ENCODE measurements at places on chromosomes 7 and 10.

- DNase-seq = no peak
These were observed 9.2 kb upstream of the HNRNPF start for GRCh38 chr10:43417950-43418768.

- no peak for DNase-seq
These were observed 35.5 kb downstream of the NHLRC2 start for GRCh38 chr10:113889911-113890310.

DNA sequence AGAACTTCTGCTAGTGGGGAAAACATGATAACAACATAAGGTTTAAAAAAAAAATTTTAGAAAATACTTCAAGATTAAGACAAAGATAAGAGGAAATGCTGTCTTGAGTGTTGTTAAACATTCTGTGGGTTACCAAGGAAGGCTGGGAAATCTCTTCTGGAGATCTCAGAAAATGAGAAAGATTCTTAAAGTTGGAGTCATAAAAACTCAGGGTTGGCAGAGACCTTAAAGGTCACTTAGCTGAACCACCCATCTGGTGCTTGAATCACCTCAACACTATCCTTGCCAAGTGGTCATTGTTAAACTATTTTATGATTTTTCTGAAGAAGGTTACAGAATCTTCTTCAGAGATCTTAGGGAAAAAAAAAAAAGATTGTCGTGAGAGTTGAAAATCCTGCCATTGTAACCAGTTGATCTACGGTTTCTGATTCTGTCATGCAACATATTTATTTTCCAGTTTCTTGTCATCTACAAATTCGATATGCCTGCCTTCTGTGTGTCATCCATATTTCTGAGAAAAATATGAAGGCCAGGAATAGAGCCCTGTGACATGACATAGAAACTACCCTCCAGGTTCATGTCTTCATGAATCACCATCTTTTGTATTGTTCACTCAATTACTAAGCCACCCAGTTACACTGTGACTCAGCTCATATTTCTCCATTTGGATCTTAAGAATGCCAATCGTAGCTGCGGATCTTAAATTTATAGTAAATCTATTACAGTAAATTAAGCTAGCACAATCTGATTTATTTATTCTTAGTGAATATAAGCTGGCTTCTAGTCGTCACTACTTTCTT is 179.2 kb downstream of the ST7 start:
- no peak for DNase-seq

GRCh38 chr10:114540236-114540635 is 117.8 kb downstream of the ABLIM1 start:
- DNase-seq = no peak

DNA sequence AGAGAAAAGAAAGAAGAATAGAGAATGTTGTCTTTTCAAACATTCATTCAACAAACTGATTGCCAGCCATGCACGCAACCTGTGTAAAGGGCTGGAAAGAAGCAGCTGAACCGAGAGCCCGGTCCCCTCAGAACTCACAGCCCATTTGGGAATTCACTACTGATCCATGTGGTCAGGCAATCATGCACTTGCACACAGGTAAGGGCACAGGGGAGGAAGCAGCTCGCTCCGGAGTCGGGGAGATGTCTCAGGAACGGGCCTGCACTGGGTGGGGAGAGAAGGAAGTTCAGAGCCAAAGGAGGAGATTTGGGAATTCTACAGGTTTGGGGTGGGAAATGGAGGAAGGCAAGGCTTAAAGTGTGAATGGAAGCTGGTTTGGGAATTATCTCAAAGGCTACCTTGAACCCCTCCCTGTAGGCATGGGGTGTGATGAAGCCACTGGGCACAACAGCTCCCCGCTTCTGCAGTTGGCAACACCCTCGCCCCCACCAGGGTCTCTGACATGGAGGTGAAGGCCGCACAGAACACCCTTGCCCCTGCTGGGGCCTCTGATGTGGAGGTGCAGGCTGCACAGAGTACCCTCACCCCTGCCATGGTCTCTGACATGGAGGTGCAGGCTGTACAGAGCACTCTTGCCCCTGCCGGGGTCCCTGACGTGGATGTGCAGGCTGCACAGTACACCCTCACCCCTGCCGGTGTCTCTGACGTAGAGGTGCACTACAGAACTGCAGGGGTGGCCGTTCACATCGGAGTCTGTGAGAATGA is 194.4 kb upstream of the RNF32 start:
- DNase-seq = no peak

DNA sequence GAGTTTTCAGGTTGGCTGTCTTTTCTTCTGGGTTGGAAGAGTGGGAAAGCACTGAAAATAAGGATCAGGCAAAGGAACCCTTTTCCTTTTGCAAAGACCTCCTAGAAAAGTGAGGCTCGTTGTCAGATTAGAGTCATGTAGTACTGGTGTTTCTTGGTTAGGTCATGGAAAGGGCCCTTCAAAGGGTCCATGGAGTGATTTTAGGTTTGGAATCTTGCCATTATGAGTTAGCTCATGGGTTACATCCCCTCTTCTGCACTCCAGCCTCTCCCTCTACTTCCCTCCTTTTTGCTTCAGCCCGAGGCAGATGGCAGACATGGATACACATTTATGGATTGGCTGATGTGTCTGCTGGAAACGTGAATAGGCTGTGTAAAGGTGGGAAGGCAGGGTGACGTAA is 47.0 kb downstream of the CREB5 start:
- DNase-seq = no peak

- DNase-seq = no peak
These were observed 17.1 kb downstream of the PLXDC2 start for GRCh38 chr10:19833170-19833824.

GRCh38 chr10:104337521-104337984 is 712 bp downstream of the ITPRIP start:
- DNase-seq = no peak

DNA sequence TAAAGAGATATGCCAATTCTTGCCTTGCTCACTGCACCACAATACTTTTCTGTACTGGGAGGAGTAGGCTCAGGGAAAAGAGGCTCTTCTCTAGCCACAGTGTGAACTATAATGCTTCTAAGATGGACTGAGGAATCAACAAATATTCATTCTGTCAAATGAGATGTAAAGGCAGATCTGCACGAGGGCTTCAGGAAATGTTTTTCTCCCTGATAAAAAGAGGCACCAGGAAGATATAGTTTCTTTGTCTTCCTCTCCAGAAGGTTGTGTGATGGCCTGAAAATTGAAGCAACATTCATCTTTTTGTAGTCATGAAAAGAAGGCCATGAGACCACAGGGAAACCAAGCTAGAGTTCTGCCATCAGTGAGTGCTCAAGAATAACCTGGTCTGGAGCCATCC is 79.1 kb upstream of the NME8 start:
- no peak for DNase-seq

DNA sequence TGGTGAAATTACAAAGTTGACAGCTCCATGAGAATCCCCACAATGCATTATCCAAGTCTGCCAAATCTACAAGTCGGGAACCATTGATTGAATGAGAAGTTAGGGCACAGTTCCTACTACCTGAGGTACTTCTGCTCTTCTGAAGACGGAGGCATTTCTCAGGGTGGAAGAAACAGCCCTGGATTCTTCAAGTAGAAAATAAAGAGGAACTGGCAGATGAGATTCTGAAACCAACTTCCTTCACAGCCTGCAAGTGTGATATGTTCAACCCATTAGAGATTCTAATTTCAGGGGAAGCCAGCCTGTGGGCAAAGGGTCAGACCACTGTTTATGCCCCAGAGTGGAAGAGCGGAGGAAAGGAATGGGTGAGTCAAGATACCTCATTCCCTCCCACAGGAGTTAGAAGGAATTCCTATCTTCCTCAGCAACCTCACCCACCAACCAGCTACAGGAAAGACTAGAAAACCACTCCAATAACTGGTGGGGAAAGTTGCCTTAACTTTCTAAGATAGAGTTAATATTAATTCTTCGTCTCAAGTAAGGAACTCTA is 50.5 kb upstream of the BMPER start:
- DNase-seq = no peak

DNA sequence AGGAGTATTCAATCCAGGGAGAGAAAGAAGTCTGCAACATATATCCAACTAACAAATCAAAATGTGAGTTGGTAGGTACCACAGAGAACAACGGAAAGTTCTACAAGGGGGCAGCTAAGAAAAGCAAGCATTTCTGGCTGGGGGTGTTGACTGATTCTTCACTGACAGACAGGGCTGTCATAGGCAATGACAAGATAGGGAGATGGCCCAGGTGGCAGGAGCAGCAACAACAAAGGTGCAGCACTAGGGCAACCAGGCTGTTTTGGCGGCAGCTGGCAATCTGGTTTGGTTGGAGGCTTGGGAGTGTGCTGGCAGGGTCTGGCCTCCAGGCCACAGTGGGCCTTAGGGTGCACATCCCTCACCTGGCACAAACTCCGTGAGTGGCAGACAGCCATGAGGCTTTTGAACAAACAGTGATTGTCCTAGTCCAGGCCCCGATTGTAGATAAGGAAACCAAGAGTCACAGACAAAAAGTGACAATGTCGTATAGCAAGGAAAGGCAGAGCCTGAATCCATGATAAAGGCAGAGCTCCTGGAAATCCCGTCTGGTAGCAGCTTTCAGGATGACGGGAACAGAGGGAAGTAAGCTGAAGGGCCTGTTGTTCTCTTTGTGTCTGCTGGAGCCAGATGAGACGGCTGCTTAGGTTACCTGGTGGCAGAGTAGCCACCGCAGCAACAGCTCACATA is 28.4 kb downstream of the DPCD start:
- DNase-seq = no peak

- DNase-seq = no peak
These were observed 304.4 kb downstream of the GRID1 start for GRCh38 chr10:86062198-86062550.

GRCh38 chr10:125817337-125817946 is 5.6 kb downstream of the UROS start:
- no peak for DNase-seq

GRCh38 chr7:25369786-25370185 is 141.5 kb upstream of the NPVF start:
- DNase-seq = no peak

- DNase-seq = no peak
These were observed 37.6 kb downstream of the ARHGAP21 start for GRCh38 chr10:24685958-24686540.

GRCh38 chr10:3709456-3710060 is 75.5 kb downstream of the KLF6 start:
- DNase-seq = no peak

- no peak for DNase-seq
These were observed 351.4 kb downstream of the GLRX3 start for GRCh38 chr10:130487566-130487965.

GRCh38 chr7:137903382-137904169 is 56.8 kb upstream of the DGKI start:
- DNase-seq = peak; percentile 77

GRCh38 chr7:78232806-78233205 is 434.2 kb downstream of the PHTF2 start:
- DNase-seq = no peak

DNA sequence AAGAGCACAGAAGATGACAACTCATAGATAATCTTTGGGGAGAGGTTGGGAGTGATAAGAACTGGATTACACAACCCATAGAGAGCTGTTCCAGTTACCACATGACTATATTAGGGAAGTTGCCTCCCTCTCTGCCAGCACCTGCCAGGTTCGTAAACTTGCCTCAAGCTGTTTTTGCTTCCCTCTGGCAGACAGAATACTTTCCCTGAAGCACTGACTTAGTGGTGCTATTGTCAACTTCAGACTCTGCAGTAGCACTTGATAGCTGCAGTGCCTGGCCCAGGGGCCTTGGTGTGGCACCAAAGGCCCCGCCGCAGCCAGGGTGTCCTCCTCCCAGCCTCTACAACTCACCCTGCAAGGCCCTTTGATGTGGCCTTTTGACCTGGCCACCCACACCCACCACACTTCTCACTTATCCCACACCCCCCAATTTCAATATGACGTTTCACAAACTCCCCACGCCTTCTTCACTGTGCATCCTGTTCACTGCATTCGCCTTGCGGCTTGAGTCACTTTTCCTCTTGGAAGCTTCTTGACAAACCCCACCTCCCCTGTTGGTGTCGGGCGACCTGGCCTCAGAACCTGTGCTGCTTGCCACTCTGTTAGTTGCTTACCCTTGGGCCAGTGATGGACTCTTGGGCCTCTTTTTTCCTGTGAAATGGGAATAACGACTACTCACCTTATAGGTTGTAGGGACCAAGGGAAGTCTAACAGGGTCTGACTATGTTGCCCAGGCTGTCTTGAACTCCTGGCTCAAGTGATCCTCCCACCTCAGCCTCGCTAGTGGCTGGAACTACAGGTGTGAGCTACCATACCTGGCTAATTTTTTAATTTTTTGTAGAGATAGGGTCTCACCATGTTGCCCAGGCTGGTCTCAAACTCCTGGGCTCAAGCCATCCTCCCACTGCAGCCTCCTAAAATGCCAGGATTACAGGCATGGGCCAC is 50.2 kb upstream of the PODXL start:
- DNase-seq = peak; percentile 44

GRCh38 chr7:138029941-138030340 is 28.1 kb upstream of the CREB3L2 start:
- DNase-seq = no peak

DNA sequence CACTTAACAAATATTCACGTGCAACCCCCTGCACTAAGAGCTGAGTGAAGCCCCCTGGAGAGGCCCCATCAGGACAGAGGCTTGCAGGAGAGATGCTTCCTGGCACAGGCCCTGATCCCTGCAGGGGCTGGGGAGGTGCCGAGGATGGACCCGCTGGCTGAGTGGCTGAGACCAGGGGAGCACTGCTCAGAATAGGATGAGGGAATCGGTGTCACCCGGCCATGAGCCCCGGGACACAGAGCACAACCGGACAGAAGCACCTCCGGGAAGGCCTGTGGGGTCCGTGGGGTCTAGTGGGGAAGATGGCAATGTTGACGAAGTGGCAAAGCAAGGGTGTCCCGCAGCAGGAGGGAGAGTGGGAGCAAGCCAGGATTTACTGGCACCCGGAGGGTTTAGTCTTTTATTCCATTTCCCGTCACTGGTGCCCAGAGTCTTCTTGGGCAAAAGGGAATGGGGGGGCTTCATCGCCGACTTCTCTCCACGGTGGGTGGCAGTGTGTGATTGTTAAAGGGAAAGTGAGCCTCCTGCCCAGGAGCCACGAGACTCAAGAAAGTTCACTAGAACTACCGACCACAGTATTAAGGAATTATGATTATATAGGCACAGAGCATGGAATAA is 140.7 kb downstream of the ADARB2 start:
- no peak for DNase-seq

DNA sequence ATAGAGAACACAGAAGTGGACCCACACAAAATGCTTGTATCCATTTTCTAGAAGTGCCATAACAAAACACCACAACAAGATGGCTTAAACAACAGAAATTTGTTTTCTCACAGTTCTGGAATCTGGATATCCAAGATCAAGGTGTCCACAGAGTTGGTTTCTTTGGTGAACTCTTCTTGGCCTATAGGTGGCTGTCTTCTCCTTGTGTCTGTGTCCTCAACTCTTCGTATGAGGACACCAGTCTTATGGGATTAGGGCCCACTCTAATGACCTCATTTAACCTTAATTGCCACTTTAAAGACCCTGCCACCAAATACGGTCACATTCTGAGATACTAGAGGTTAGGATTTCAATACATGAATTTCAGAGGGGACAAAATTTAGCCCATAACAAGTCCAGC is 30.8 kb upstream of the C10orf71 start:
- no peak for DNase-seq

DNA sequence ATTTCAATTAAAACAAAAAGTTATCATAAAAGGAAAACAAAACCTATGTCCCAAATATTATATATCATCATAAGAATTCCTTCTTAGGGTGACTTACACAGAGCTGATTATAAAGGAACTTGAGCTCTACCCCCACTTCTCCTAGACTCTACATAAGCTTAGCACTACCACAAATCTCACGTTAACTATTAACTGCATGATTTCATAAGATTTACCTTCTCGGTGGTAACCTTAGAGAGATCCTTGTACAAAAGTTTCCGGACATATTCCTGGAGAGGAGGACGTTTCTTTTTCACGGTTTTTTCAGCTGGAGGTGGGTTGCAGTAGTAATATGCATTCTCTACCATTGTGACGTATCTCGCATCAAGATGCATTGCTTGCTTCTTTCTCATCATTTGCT is 83.7 kb downstream of the UPF2 start:
- no peak for DNase-seq
